ENCODE measurements at places on chromosomes 5 and 9.

- DNase-seq = no peak
Observed at GRCh38 chr9:115115117-115115880, 2.7 kb downstream of the TNC start.

DNA sequence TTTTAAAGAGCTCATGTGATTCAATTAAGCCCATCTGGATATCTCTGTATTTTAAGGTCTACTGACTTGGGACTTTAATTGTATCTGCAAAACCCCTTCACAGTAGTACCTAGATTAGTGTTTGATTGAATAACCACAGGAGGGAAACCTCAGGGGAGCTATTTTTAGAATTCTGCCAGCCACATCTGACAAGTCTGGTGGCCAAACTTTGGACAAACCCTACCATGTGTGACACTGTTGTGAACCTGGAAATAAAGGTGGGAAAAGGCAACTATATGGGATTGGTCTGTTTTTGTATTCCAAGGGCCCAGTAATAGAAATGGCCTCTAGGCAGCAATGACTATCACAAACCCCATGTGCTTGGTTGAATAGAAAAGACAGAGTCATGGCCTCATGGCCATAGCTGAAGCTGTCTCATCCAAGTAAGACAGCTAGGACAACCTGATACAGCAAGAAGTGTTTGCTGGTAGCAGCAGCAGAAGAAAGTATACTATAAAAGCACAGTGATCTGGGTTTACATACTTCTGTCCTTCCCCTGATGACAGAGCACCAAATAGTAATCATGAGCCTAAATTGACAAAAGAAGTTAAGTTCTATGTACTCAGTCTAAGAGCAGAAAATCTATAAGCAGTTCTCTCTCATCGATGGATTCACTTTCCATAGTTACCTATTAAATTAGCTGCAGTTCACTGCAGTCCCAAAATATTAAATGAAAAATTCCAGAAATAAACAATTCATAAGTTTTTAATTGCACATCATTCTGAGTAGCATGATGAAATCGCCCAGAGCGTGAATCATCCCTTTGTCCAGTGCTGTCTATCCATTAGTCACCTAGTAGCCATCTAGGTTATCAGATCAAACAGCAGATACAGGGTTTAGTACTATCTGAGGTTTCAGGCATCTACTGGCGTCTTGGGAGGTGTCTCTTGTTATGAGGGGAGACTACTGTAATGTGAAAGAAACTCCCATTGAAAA is 189.8 kb downstream of the ARHGAP26 start:
- DNase-seq = no peak

GRCh38 chr5:71844862-71845261 is 125.8 kb downstream of the CARTPT start:
- DNase-seq = no peak

- no peak for DNase-seq
Observed at GRCh38 chr5:159972538-159973362, 36.2 kb upstream of the TTC1 start.

DNA sequence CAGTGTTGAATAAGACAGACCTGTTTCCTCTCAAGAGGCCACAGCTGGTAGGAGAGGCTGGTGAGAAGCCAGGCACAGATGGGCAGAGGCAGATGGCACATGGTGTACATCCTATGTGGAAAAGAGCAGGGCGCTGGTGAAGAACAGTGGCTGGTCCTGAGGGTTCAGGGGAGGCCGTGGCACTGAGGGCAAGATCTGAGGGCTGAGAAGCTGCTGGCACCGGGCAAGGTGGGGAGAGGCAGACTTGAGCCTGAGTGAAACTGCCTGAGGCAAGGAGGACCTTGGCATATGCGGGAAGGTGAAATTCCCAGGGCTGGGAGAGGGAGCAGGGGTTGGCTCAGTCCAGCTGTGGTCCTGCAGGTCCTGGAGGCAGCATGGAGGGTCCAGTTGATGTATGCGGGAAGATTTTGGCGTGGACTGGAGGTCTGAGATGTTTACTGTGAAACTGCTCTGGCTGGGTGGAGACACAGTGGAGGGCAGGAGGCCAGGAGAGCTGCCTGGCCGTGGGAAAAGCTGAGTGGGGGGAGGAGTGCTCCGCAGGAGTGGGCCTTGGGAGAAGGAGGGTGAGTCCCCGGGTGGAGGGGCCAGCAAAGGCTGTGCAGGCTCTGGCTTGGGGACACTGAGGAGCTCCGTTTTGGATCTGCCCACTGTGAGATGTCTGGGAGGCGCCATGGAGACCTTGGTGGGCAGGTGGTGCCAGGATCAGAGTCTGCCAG is 2.6 kb downstream of the MAN1B1 start:
- no peak for DNase-seq

DNA sequence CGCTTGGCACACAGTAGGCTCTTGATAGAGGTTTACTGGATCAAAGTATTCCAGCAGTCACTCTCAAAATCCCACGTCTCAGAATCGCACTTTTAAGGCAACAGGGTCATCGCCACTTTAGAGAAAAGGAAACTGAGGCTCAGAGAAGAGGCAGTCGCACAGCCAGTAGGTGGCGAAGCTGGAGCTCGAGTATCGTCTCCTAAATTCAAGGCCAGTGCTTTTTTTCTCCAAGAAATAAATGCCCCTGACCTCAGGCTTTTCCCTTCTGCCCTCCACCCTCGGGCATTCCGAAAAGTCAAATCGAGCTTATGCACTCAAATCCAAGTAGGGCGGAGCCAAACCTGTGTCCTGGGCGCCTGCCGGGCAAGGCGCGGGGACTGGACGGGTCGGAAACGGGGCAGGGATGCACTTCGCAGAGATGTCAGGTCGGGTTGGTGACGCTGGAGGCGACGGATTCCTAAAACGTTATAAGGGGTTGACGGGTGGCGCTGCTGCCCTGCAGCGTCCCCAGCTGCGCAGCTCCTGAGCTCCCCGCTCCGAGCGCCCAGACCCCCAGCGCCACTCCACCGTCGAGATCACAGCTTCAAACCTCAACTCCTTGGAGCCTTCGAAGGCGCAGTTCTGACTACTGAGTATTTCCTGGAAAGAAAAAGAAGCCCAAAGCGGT is 4.7 kb upstream of the FOXB2 start:
- no peak for DNase-seq

DNA sequence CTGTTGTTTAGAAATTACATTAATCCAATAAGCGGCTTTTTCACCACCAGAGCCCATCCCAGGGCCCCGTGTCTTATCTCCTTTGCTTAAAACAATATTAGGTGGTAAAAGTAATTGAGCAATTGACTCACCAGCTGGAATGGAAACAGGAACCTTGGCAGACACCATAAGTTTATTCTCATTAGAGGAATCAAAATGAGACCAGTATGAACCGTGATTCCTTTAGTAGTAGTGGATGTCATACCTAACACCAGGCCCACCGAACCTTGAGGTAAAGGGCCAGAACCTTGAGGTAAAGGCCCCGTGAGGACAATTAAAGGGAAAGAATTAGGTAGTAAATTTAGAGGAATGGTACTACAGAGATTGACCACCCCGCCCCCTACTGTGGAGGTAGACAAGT is 16.5 kb downstream of the HSDL2 start:
- DNase-seq = no peak

- DNase-seq = no peak
Observed at GRCh38 chr5:42500003-42500599, 76.9 kb downstream of the GHR start.

GRCh38 chr9:92503156-92503555 is 20.9 kb upstream of the ASPN start:
- no peak for DNase-seq

- no peak for DNase-seq
Observed at GRCh38 chr5:89954916-89955315, 454.6 kb downstream of the CETN3 start.

GRCh38 chr9:35798658-35799374 is 7.4 kb downstream of the NPR2 start:
- DNase-seq = no peak

DNA sequence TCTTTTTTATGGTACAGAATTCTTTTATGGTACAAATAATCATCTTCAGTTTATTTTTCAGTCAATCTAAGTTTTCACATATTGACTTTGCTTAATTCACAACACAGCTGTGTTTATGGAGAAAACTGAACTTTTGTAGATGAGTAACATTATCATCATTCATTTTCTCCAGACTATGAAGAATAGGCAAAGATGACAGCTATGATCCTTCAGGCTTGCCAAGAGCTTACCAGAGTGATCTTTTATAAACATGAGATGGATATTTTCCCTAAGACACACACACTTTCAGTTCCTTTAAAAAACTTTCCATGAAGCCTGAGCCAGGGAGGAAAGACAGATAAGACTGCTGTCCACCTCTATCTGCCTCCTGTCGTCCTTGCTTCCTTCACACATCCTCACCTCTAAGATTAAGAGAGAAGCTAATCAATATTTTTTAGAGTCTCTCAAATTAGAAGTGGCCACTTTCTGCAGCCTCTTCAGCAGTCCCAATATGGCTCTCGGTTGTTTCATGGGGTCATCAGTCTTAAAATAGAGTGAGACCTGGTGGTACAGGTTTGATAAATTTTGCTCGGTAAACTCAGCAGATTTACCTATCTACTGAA is 108.1 kb upstream of the SLC27A6 start:
- DNase-seq = no peak

GRCh38 chr9:2477755-2478154 is 143.8 kb upstream of the VLDLR start:
- no peak for DNase-seq

DNA sequence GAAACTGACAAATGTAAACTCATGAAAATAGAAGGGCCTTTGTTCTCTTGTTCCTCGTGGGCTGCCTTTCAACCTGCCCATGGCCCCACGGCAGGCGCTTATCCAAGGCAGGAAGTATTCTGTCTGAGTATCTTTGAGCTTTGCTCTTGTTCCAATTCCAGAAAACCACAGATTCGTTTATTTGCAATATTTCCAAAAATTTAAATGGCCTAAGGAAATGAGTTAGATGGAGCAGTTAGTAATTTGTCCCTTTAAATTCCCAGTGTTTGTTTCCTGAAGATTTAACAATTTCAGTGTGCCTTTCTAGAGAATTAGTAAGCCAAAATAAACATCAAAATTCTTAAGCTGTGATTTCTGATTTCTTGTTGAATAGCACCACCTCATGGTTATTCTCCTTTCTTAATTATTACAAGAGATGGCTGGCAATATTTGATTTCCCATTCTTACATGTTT is 299.4 kb upstream of the RASA1 start:
- DNase-seq = no peak

DNA sequence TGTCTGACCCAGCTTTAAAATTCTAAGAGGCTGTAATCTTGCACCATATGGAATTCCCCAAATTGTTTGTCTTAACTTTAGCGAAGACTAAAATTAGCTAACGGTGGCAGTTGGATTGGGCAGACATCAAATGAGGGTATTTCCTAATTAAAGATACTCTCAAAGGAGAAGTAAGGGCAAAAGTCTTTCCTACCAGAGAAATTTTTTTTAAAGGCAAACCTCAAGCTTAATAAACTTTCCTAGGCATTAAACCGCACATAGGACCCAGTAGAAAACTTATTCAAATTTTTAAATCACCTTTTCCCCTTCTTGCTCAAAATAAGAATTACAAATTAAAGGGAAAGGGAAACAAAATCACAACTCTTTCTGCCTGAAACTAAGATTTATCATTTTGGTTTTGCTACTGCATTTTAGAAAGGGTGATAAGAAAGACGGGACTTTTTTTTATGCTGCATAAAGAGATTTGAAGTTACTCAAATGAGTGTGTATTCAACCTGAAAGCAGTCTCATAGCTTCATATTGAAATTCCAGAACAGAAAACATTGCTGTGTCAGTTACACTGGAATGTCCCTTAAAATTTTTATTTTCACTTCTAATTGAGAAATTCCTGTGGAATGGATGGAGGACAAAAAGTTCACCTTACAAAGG is 189.1 kb upstream of the PTGER4 start:
- no peak for DNase-seq

GRCh38 chr9:112348257-112349007 is 15.0 kb upstream of the PTBP3 start:
- DNase-seq = peak; percentile 49

DNA sequence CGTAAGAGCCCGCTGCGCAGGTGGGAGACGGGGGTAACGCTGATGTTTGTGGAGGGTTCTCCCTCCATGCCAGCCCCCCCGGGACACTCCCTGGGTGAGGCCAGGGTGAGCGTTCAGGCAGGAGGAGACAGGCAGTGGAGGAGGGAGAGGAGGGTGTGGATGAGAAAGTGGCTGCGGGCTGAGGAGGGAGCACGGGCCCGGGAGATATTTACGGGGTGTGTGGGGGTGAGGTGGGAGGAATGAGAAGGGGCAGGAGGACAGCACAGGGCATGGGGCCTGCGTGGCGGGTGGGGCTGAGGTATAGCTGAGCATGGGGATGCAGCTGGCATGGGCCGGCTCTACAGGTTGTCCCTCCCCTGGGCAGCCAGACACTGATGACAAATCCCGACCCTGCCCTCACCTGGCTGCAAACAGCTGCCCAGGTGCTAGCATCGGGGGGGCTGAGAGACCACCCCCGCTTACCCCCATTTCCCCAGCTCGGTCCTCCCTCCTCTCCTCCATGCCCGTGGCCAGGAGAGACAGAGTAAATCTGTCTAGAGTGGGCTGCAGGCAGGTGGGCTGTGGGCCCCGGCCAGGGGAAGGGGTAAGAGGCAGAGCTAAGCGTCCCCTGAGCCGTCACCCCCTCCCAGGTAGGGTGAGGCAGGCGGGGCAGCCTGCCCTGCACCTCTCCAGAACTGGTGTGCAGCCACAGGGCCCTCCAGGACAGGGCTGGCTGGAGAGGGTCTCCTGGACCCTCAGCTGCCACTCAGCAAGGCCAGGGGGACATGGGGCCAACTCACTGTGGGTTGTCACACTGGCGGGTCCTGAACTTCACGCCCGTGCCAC is 79.2 kb downstream of the ZNF354C start:
- no peak for DNase-seq

DNA sequence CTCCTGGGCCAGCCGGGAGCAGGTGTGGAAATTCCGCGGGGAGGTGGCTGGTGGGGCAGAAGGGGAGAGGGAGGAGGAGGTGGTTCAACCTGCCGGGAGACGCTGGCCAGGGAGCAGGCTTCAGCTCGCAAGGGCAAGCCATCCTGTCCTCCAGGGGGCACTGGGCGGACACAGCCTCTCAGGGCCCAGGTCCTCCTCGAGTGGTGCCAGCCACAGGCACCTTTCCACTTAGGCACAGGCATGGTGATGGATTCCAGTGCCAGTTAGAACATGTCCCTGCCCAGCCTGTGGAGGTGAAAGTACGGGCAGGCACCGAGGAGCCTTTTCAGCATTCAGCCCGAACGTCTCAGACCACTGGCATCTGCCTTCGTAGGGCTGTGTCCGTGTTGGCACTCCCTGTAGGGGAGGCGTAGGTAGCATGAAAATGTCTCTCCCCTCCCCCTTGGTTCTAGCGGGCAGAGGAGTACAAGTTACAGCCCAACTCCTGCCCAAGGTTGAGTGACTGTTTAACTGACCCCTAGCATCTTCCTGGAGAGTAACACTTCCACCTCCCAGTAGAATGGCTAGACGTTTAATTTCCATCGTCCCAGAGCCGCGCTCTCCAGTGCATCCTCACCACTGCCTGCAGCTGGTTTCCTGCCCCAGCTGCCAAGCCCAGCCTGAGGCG is 48.9 kb downstream of the DAB2IP start:
- peak; percentile 39 for DNase-seq

- DNase-seq = no peak
Observed at GRCh38 chr9:132319421-132320110, 35.2 kb downstream of the SETX start.

All from immature natural killer cell (primary cell).